Fibroblast of mammary gland (primary cell): ENCODE measurements at places on chromosomes 3 and 15.

DNA sequence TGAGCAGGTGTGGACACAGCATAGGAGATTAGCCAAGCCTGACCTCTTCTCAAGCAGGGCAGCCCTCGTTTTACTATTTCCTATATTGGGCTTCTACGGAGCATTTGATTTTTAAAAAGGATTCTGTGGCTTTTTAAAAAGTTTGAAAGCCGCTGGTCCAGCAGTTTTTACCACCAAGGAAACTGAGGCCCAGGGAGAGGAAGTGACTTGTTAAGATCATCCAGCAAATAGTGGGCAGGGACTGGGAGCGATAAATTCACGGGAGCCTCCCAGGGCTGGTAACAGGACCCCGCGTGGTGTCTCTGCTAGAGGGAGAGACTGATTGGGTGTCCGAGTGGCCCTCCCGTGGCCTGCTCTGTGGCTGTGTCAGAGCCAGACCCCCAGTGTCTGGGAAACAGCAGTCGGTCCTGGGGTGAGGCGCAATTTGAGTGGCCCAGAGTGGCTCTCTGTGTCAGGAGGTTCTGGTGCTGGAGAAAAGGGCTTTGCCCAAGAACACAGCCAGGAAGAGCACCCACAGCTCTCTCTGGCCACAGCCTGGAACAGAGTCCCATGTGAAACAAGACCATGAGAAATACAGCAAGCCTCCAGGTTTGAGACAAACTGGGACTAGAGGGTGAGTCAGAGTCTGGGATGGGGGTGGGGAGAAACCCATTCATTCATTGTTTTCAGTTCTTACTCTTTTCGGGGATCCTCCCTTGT, 4.2 kb downstream of the FURIN start:
- DNase-seq, result peak; percentile 84

DNA sequence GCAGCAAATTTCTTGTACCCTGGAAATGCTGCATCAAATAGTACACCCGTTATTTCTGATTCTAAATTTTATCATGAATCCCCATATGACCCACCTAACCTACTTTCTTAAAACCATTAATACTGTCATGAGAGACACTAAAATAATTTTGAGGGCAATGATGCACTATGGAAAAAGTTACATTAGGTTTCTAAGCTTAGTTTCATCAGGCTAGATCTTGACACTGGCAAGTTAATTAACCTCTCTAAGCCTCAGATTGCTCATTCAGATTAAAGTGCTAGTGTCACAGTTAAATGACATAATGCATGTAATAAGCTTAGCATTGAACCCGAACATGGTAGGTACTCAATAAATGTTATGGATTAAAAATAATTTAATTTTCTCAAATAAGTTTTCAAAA, 8.2 kb downstream of the GOLIM4 start:
- DNase-seq, result no peak

GRCh38 chr3:150765949-150766720, 3.2 kb upstream of the SIAH2 start:
- DNase-seq, result peak; percentile 63

DNA sequence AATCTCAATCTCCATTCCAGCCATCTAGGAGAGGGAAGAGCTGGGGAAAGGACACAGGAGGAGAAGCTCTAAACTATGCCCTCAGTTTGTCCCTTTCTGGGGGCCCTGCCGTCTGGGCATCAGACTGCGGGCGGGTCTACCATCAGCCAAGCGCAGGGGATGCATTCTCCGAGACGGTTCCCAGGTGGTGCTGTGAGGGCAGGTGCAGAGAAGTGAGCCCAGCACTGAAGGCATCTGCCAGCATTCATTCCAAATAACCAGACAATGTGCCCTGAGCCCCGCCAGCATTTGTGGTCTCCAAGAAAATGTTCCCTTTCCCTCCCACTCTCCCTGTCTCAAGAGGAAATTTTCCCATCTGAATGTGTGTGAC, 265.7 kb downstream of the XXYLT1 start:
- no peak for DNase-seq

DNA sequence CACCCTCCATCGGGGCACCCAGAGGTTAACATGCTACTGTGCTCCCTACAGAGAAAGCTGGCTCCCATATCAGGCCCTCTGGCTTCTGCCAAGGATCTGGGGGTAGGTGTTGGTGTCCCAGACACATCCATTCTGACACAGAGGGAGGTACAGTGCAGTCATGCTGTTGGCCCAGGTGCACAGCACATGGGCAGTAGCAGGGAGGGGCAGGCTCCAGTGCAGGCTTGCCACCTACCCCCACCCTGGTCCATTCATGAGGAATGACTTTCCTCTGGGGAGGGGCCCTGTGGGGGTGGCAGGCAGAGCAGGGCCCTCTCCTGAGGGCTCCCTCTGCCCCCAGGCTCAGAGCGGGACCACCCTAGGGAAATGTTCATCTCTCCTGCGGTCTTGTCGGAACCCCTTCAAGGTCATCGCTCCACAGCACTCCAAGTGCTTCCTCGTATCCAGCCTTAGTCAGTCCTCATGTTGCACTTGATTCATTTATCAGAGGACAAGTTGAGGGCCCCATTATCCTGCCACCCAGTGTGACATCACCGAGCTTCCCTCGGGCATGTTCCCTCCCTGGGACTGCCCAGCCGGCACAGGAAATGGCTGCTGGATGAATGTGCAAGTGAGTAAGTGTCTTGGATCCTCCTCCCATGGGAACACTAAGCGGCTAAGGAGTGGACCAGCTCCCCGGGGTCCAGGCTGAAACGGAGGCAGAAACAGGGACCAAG, 10.0 kb downstream of the DUSP7 start:
- DNase-seq, result peak; percentile 96

DNA sequence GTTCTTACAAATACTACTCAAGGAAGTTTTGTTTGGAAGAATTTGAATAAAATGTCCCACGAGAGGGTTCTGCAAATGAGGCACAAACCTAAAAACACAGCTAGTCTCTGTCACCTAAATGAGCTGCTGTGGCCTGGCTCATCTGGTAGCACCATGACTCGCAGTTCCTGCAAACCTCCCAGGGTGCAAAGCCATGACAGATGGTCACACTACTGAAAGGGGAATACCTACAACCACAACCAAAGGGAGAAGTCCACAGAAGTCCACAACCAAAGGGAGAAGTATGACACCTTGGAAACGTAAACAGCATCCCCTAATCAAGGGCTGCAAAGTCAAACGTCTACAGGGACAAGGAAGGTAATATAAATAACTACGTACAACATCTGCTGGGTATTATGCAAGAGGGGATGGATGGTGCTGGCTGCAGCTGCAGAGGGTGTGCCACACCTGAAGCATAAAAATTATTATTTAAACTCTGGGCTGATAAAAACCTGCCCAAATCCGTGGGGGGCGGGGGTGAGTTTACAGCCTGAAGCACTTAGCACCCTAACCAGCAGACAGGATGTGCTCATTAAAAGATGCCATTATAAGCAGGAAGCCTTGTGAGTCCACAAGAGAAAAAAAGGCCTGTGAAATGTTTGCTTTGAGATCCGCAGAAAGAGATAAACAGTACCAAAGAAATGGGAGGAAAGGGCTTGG, 184.0 kb downstream of the MAGI1 start:
- DNase-seq, result peak; percentile 43

- DNase-seq, result no peak
Measured at GRCh38 chr3:185797993-185798830, 26.6 kb downstream of the IGF2BP2 start.

DNA sequence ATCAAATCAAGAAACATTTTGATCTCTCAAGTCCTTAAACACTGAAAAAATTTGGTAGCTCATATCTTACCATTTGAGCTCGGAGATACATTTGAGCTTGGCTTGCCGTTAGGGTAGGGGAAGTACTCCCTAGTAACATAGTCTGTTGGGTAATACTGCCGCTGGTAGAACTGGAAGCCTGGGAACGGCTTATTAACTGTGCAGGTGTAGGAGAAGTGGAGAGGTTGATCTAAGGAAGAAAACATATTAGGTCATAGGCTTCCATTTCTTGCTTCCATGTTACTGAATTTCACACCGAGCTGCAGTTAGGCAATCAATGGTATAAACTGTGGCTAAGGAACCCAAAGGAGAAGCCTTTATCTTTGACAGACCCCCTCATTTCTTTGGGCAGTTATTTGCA, 32.5 kb downstream of the PHC3 start:
- no peak for DNase-seq

- DNase-seq, result no peak
Measured at GRCh38 chr15:41558400-41559238, at the start of gene TYRO3. Gene TYRO3 (plus strand): TSS chr15:41559212. CDS start chr15:41559258, 46 bp downstream.

DNA sequence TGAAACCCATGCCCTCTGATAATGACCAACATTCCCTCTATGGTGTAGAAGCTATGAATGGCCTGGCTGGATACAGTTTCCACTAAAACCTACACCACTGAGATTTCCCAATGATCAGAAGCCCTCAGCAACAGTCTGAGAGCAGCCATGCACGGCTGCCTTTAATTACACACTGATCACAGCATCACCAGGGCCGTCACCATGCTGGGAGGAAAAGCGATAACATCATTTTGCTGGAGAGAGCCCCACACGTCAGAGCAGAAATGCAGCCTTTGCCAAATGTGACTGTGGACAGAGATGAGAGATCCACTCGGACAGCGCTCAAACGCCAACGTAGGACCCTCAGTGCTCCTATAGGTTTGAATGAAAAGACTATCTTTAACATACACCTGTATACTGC, 135.0 kb downstream of the XXYLT1 start:
- DNase-seq, result no peak

DNA sequence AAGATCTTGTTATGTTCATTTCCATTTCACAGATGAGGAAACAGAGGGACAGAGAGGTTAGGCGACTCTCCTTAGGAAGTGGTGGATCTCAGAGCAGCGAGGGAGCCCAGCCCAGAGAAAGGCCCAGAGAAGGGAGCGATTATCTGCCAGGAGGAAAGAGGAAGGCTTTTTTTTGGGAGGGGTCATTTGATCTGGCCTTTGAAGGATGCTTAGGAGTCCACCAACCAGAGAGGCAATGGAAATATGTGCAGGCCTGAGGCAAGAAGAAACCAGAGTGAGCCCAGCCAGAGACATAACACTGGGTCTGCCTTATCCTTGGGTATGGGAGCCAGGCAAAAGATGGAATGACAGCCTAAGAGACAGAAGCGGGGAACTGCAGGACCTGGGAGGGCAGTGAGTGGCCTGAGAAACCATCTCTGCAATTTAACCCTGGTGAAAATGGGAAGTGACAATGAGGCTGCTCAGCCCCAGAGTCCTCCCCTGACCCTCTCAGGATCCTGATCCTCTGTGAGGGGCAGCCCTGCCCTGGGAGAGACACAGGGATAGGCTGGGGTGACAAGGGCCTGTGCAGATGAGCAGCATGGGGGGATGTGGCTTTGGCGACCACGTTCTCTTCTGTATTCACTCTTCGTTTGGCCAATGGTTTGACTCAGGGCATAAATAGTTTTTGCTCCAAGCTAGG, 163.2 kb downstream of the WNT7A start:
- no peak for DNase-seq

DNA sequence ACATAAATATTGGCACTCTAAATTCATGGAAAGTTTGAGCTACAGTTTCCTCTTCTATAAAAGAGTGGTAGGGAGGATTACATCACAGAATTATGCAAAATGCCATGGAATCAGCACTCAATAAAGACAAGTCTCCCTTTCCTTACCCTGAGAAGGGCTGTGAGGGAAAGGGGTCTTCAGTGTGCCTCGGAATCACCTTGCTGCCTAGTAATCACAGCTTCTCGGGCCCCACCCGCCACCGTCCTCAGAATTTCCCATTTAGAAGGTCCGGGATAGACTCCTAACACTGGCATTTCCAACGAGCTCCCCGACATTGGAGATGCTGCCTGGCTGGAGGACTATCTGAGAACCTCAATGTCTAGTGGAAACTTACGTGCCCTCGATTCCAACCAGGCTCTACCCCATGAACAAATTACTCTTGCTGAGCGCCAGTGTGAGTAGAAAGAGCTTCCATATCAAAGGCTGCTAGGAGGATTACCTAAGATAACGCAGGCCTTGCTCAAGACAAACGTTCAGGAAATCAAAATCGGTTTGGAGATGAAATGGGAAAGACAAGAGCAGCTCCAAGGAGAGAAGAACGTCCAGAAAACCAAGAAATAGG, 92.1 kb upstream of the CHD2 start:
- DNase-seq, result peak; percentile 49

- DNase-seq, result no peak
Measured at GRCh38 chr15:63678393-63678792, 81.2 kb downstream of the FBXL22 start.

DNA sequence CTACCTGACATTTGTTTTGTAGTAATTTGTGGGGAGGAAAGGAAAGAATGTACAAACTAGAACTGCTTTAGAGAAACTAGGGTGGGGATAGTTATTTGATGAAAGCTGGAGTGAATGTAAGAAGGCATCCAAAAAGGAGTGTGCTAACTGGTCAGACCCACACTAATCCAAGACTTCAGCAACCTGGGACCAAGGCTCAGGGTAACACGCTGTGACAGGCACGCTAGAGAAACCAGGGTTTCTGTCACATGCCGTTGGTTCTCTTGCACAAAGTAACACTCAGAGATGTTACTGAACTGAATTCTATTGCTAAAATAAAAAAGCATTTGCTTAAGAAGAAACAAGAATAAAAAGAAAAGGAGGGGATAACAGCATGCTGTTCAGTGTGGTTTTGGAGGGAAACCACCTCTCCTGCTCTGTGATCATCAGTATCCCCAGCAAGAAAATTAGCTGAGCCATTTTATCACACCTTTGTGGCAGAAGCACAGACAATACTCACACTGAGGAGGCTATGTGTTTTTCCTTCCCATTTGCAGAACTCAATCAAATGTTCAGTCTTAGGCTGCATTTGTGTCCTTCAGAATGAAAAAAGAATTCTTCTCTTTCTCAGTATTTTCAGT, 2.8 kb upstream of the CCDC80 start:
- no peak for DNase-seq

DNA sequence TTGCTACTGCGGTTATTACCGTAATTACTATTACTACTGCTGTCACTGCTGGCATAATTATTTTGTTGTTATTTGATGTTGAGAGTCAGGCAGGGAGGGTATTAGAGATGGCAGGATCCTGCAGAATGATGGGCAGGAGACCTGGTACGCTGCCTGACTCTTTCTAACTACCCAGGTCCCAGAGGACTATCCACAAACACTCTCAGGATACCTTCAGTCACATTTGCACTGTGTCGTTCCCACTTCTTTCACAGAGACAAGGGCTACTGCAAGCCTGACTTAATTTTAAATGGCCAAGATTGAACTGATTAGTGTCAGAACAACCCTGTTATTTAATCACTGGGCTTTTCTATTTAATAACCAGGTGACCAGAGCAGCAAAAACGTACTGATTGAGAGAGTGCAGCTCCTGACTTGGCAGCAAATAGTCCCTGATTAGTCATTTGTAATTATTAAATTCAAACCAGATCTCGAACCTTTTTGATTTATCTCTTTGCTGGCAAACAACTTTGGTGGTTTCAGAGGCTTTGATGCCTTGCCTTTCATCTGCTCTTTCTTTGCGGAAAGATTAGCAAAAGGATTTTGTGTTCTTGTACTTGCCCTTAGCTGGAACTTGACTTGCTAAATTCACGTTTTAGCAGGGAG, 88.8 kb upstream of the ARHGEF3 start:
- peak; percentile 79 for DNase-seq
